Stimulated activated CD4-positive, alpha-beta T cell treated with anti-CD3 and anti-CD28 coated beads, Interleukin-15, amount 100 ng/mL, for 48 hours (primary cell): ENCODE measurements at places on chromosomes 2 and 18.
A peak's percentile ranks its signal among the peaks of the same experiment; 100 is the strongest.

- peak; percentile 24 for DNase-seq
These were observed 3.8 kb downstream of the C2orf92 start for GRCh38 chr2:97673182-97673914.

DNA sequence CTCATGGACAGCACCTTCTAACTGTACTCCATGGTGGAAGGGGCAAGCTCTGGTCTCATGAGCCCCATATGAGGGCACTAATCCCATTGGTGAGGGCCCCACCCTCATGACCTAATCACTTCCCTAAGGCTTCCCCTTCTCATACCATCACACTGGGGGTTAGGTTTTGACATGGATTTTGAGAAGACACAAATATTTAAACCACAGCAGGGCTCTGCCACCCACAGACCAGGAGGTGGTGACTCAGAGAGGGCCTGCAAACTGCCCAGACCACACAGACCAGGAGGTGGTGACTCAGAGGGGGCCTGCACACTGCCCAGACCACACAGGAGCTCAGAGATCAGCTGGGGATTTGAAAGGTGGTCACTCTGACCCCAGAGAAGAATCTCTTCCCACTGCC is 222.0 kb downstream of the KLHL29 start:
- no peak for DNase-seq

DNA sequence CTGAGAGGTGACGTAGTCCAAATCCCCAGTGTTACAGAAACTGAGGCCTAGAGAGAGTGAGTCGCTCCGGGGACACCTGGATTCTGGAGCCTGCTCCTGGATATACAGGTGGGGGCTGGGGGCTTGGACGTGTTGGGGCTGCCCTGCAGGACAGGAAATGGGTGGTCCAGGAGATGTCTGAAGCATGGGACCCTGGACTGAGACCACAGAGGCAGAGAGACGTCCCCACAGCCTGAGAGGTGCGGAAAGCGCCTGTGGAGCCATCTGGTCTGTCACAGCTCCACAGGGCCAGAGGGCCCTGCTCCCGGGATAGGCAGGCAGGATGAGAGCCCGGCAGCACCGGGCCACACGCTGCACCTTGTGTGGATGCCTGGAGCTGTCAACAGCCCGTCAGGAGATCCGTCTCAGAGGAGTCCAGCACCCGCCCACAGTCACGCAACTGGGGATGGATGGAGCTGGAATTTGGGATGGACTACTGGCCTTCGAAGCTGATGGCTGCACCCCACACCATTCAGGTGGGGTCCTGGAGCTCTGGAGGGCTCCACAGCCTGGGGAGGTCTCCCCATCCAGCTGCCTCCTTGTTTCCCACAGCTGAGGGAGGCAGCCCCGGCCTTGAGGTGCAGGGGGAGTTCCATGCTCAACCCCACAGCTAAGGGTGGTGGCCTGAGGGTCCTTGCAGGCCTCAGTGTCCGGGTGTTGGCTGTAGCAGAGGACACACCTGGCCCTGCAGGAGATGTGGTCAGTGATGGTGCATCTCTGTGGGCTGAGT is 303.0 kb downstream of the NDUFA10 start:
- no peak for DNase-seq

DNA sequence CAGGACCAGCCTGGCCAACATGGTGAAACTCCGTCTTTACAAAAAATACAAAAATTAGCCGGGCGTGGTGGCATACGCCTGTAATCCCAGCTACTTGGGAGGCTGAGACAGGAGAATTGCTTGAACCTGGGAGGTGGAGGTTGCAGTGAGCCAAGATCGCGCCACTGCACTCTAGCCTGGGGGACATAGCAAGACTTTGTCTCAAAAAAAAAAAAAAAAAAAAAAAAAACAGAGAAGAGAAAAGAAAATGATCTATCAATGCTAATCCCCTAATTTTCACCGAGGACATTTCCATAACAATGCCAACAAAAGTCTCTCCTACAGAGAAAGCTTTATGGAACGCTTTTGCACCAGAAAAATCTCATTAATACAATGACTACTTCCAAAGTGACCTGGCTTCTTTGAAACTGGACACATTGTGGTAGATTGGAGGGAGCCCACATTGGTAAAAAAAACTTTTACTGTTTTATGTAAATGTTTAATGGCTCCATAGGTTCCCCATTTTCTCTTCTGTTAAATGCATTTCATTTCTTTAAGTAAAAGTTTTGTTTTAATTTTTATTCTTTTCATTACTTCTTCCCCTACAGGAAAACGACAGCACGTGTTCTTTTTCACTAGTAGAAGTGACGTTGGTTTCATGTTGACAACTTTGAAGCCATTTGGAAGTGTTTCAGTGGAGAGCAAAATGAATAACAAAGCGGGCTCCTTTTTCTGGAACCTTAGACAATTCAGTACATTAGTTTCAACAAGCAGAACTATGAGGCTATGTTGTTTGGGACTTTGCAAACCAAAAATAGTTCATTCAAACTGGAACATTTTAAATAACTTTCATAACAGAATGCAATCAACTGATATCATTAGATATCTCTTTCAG is 888 bp downstream of the FASTKD2 start:
- no peak for DNase-seq

DNA sequence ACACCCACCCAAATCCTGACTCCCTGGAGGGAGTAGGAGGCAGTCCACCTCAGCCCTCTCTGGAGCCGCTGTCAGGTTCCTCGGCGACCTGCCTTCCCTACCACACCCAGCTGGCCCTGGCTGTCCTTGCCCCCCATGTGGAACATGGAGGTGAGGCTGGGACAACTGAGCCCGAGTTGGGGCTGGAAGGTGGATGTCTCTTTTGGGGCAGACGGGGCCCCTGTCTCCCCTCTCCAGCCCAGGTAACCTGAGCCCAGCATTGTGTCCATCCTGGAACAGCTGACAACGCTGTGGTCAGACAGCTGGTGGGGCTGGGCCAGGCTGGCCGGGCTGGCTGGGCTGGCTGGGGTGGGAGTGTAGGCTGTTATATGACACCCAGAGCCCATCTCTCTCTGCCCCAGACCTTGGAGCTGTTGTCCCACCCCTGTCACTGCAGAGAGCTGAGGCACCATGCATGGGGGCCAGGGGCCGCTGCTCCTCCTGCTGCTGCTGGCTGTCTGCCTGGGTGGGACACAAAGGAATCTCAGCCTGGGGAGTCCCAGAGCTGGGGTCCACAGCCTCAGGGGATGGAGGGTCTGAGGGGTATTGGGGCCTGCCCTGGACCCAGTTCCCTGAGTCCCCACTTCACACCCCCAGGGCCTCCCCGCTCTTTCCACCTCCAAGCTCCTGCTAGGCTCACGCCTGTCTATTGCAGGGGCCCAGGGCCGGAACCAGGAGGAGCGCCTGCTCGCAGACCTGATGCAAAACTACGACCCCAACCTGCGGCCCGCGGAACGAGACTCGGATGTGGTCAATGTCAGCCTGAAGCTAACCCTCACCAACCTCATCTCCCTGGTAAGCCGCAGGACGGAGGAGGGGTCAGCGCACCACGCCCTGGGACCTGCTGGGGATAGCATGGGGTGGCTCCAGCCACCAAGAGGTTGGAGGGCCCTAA is at the start of gene CHRNG:
Gene CHRNG (plus strand): TSS at position 395 of the 934 bp plus-strand sequence. CDS start 56 bp downstream, at position 451.
- DNase-seq = no peak

DNA sequence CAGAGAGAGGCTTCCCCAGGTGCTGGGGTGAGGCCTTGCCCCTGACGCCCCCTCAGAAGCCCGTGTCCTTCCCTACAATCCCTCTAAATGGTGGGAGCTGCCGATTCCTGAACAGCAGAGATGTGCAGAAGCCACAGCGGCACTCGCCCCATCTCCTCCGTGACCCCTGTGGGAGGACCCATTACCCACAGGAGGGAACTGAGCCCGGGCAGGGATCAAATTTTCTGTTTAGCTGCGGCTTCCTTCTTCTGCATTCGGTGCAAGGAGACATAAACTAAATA is 181.2 kb upstream of the RAB6C start:
- no peak for DNase-seq
